Non-pigmented ciliary epithelial cell (primary cell): ENCODE measurements at places on chromosomes 6 and 20.

- no peak for DNase-seq
These were observed 3.2 kb downstream of the GNAS start for GRCh38 chr20:58855506-58856389.

- no peak for DNase-seq
These were observed 1.9 kb downstream of the GCNT2 start for GRCh38 chr6:10522929-10523573.

DNA sequence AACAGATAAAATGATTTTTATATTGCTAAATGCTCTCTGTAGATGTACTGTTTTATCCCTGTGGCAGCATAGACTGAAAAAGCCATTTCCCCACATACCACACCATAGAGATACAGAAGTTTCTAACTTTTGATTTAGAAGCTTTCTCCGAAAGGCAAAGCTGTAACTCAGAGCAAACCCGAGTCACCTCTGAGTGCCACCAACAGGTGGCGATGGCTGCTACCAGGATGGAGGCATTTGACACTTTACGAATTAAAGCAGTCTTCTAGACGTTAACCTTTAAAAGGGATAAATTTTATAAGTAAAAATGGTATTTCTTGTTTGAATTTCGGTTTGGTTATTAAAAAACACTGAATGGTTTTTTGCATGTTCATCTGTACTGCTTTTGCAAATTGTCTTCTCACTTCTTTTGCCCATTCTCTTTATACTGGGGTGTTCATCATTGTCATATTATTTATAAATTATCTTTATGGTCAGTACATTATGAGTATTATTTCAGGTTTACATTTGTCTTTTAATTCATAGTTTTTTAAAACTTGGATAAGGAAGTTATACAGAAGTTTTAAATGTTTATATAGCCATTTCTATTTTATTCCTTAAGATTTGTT is 201.0 kb upstream of the CEP162 start:
- peak; percentile 23 for DNase-seq

GRCh38 chr6:38584731-38585130 is 55.0 kb downstream of the BTBD9 start:
- DNase-seq: no peak

- no peak for DNase-seq
These were observed 16.8 kb upstream of the MYMX start for GRCh38 chr6:44199883-44200282.

DNA sequence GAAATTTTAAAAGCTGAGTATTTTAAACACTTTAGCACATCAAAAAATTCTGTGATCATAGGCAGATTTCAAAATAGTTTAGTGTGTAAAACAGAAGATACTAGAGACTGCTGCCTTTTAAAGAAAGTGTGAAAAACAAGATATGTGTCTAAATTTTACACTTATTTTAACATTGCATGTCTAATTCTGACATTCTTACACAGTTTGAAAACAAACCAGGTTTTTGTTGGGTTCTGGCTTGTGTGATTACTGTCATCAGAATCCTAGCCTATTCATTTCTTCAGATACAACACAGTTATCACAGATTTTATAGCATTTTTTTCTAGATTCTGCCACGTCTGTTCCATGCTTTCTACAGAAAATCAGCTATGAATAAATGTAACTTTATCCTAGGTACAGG is 257.1 kb downstream of the EYS start:
- no peak for DNase-seq

GRCh38 chr6:2416128-2416712 is 170.8 kb upstream of the GMDS start:
- DNase-seq: no peak

- no peak for DNase-seq
These were observed 420 bp upstream of the MCCD1 start for GRCh38 chr6:31528307-31528777.

GRCh38 chr6:52543729-52544601 is 32.9 kb downstream of the TRAM2 start:
- no peak for DNase-seq

DNA sequence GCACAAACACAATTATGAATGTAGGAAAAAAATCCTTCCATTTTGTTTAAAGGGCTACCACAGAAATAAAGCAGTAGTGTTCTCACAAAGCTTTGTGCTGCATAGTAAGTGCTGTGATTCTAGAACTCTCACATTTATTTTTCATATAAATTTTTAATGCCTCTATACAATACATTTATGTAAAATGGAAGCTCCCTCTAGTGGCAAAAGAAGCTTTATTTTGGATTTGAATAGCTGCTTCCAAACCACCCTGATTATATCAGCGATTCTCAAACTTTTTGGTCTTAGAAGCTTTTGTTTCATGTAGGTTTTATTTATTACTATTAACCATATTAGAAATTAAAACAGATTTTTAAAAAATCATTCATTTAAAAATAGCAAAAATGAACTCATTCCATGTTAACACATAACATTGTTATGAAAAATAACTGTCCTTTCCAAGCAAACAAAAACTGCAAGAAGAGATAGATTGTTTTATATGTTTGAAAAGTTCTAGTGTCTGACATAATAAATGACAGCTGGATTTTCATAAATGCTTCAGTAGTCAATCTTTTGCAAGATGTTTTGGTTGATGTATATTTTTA is 38.4 kb downstream of the HS3ST5 start:
- DNase-seq: no peak

DNA sequence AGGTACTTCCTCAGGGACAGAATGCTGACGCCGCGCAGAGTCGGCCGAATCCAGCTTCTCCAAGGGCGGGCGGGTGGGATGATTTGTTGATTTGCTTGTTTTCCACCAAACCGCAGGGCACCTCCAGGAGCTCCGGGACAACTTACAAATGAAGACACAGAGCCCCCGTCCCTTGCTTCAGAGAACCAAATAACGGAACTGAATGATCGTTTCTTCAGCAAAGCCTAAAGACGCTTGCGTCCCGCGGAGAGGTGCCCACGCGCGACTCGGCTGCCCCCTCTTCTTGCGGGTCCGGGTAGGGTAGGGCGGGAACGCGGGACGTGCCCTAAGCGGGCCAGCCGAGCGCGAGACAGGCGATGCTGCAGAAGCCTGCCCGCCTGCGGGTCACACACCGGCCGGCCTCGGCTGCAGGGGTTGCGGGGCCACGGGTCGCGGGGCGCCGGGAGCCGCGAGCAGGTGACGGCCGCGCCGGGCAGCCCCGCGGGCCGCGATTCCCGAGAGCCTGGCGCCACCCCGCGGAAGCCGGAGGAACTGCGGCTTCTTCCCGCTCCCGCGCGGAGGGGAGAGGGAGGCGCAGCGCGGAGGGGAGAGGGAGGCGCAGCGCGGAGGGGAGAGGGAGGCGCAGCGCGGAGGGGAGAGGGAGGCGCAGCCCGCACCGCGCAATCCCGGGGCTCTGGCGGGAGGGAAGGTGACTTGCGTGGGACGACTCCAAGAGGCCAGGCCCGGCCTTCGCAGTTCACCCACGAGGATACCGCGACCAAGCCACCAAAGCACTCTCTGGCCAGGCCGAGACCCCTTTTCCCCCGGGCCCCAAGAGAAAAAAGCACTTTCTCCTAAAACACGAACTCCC is 7.7 kb upstream of the FOXF2 start:
- no peak for DNase-seq

DNA sequence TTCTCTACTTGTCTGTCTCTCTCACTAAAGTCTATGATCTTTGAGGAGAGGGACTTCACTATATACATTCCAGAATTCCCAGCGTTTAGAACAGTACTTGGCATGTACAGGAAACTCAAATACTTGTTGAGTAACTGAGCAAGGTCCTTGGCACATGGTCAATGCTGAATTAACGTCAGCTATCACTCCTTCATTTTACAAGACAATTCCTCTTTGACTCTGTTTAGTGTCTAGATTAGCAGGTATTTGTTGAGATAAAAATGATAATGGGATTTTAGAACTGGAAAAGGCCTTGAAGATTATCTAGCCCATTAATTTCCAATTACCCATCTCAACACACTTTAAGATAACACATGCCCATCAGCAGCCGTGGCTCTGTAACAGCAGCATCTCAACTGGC is 6.6 kb upstream of the GUCA1B start:
- DNase-seq: no peak

DNA sequence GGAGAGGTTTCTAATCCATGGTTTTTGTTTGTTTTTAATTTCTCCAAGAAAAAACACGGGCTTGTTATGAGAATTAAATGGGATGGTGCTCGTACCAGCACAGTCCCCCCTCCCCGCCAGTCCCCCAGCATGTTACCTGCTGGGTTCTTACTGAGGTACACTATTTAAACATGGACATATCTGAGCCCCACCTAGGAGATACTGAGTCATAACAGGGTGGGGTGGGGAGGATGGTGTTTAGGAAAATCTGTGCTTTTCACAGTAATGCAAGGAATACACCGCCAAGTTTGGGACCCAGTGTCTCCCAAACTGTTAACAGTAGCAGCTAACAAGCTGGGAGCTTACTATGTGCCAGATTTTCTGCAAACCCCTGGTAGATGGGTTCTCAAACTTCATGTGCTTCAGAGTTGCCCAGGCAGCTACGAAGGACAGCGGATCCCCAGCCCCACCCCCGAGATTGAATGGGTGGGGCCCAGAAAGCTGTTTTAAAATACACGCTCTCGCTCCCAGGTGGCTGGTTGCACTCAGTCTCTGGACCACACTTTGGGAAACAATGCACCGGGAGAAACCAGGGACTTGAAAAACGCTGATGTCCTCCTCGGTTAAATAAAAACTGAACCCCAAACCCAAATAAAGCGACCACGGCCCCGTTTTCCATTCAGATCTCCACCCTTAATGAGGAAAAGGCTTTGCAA is 995 bp downstream of the ZFP64 start:
- no peak for DNase-seq

DNA sequence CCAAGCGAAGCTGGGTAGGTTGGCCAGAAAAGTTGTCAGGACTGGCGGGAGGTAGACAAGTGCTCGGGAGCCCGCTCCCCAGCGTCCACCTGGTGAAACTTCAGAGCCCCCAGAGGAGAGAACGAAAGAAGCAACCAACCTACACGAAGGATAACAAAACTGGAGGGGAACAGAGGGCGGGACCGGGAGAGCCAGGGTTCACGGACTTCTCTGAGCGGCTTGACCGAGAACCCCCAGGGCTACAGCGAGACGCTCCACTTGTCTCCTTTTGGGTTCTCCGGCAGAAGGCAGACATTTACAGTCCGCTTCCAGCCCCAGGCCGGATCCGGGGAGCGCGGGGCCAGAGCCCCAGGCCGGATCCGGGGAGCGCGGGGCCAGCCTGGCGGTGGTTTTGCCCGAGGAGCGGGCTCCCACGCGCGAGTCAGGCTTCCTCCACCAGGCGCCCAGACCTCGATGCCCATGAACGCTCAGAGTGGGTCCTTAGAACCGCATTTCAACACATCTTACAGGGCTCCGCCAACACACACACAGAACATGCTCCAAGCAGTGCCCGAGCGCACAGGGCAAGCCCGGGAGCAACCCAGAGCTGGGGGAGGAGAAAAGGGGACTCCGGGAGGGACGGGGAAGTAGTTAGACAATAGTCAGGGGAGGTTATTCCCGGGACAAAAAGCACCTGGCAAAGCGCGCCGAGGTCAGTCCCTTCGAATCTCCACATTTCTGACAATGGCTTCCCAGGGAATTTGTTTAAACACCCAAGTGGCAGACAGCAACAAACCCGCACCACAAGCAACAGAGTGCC is 1.1 kb downstream of the PTPRK start:
- no peak for DNase-seq

- DNase-seq: no peak
These were observed 165.2 kb downstream of the GRIK2 start for GRCh38 chr6:101558712-101559111.

GRCh38 chr6:118712969-118713368 is 61.6 kb upstream of the CEP85L start:
- no peak for DNase-seq

DNA sequence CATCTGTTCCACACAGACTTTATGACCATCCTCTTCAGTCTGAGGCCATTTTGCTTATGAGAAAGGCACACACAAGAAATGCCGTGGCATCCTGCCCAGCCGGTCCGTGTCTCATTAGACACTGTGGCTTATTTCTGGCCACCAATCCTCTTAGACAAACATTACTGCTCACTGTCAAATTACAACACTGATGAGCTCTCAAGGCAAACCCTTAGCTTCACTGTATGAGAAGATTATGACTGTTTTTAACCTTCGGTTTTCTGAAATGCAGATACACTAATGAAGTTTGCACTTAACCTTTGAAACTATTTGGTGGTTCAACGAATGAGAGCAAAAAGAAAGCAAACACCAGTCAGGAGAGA is 50.5 kb upstream of the DST start:
- DNase-seq: no peak

- no peak for DNase-seq
These were observed 10.0 kb upstream of the TSHZ2 start for GRCh38 chr20:52962183-52962582.

DNA sequence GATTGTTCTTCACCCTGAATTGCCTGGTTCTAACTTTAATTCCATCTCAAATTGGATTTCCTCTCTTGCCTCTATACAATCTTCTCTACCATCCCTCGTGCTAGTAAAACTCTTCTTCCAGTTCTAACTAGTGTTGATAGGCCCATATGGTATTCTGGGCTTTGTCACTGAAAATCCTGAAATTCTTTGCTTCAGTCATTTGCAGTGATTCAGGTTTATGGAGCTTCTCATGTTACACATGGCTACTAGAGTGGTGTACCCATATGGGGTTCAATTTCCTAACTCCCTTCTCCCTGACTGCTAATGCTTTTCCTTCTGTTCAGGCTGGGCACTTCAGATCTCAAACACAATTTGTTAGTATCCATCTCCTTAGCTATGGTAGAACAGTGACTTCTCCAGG is 956.6 kb downstream of the KIF16B start:
- no peak for DNase-seq

GRCh38 chr6:169069356-169069755 is 184.3 kb downstream of the THBS2 start:
- peak; percentile 28 for DNase-seq

DNA sequence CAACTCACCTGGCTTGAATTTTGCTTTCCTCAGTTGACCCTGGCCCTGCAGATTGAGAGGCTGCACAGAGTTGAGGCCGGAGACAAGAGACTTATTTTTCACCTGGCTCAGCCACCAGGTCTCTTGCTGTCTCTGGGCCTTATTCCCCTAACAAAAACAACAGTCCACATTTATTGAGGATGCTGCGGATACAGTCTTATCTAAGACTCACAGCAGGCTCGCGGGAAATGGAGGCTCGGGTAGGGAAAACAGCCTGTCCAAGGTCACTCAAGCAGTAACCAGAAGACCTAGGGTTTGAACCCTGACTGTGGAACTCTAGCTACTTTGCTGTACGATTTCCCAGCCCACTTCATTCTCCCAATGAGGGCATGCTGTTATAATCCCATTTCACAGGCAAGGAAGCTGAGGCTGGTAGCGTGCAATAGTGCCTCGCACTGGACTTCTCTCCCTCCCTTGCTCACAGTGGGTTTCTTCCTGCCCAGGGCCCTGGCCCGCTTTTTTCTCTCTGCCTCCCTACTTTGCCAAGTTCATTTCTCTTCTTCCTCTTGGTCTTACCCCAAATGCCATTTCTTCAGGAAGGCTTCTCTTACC is 57.7 kb downstream of the RBM38 start:
- DNase-seq: no peak
